ENCODE measurements at places on chromosomes 5 and 9.

DNA sequence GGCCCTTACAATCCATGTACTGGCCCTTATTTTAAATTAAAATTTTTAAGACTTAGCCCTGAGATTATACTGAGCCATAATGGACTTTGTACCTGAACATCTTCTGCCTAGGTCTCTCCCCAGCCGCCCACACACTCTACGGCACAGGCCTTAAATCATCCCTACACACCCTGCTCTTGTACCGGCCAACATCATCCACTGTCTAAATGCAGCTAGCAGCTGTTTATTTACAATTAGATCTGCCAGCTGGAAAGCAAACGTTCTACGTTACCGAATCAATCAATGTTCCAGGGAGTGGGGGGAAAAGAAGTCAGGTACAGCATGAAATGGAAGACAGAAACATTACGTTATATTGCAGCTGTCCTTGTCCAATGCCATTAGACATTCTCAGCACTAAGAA is 88.4 kb upstream of the GRAMD2B start:
- DNase-seq, result no peak

GRCh38 chr5:152592416-152592815 is 187.3 kb upstream of the NMUR2 start:
- no peak for DNase-seq

GRCh38 chr5:141465351-141465750 is 10.4 kb upstream of the PCDHGC3 start:
- no peak for DNase-seq

- DNase-seq, result no peak
These were observed 292.3 kb upstream of the IRX4 start for GRCh38 chr5:2175041-2175440.

Data from stimulated activated CD4-positive, alpha-beta T cell treated with anti-CD3 and anti-CD28 coated beads, Interleukin-4, amount 100 ng/mL, for 24 hours (primary cell).